Activated CD4-positive, alpha-beta T cell treated with anti-CD3 and anti-CD28 coated beads, Interleukin-2, amount 10 ng/mL, durations not matched to agents 7 days and 5 days (primary cell): ENCODE measurements at places on chromosomes 4 and X. TPM values are rescaled to one million over a fixed set of nuclear protein-coding genes. Genes with fewer than 3 reads are reported as not detected.

GRCh38 chrX:10930151-10930550, 181.0 kb upstream of the HCCS start:
- H3K27ac ChIP-seq, result no peak overlapping the region
- H3K4me1 ChIP-seq, result no peaks in the 10 kb centered on the region
- H3K27me3 ChIP-seq, result no peaks in the 10 kb centered on the region
- no peaks in the 10 kb centered on the region for H3K36me3 ChIP-seq

GRCh38 chrX:7205037-7205577, 57.2 kb upstream of the PUDP start:
- no peaks in the 10 kb centered on the region for H3K36me3 ChIP-seq
- H3K4me3 ChIP-seq, result no peak overlapping the region
- DNase-seq, result no peak
- H3K4me1 ChIP-seq, result no peaks in the 10 kb centered on the region

DNA sequence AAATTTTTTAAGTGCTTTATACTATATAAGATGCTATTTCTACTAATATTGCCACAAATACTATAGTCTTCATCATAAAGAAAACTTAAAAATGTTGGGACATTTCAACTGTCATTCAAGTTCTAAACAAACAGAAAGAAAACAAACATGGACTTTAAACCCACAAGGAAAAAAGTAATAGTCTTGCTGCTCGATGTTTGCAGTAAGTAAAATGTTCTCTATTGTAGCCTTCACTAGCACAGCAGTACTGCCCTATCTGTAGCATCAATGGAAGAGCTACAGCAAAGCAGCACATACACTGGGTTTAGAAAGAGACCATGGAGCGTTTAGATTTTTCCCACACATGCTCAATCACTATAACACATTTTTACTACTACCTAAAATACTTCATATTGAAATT, 146.8 kb downstream of the KLHL13 start:
- no peak overlapping the region for H3K4me3 ChIP-seq
- H3K36me3 ChIP-seq, result no peaks in the 10 kb centered on the region
- no peaks in the 10 kb centered on the region for H3K27me3 ChIP-seq
- DNase-seq, result no peak
- no peak overlapping the region for H3K27ac ChIP-seq

- H3K27ac ChIP-seq, result no peak overlapping the region
- H3K27me3 ChIP-seq, result no peaks in the 10 kb centered on the region
- no peaks in the 10 kb centered on the region for H3K4me1 ChIP-seq
- H3K4me3 ChIP-seq, result no peak overlapping the region
These were observed 525.0 kb upstream of the SPANXN1 start for GRCh38 chrX:144722307-144722706.

DNA sequence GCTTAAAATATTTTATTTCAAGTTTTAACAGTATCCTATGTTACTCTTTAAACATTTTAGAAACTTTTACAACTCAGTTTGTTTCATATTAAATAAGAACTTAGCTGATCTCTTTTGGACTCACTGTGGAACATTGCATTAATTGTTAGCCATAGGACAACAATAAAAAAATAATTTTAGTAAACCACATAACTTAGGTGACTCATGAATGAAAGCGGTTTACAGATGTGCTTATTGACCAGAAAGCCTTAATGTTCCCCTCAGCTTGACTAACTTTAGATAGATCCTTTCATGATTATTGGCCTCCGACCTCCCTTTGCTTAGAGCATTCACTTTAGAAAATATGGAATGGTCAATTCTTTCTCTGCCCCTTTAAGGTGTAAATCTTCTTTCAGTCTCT, 783.5 kb upstream of the MAGEB2 start:
- H3K27ac ChIP-seq, result no peak overlapping the region
- no peak overlapping the region for H3K4me3 ChIP-seq

- no peak for DNase-seq
- H3K27ac ChIP-seq, result no peak overlapping the region
- H3K36me3 ChIP-seq, result no peaks in the 10 kb centered on the region
- H3K4me3 ChIP-seq, result no peak overlapping the region
These were observed 126.8 kb upstream of the VCX3A start for GRCh38 chrX:6661736-6662135.

DNA sequence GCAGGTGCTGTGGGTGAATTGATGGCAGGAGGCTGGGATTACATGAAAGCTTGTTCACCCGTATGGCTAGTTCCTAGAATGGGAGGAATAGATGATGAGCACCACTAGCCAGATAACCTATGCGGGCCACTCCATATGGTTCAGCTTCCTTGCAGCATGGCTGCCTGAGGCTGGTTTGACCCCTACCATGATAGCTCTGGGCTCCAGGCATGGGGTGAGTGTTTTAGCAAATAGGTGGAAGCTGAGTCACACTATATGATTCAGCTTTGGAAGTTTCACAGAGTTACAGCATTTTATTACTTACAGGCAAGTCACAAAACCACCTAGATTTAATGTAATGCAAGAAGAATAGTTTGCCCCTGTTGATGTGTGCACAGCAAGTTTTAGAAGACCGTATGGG, 603.2 kb downstream of the STIM2 start:
- H3K4me3 ChIP-seq, result no peak overlapping the region
- H3K27ac ChIP-seq, result no peak overlapping the region

GRCh38 chrX:111519215-111519614, 7.8 kb downstream of the SERTM2 start:
- H3K27me3 ChIP-seq, result no peaks in the 10 kb centered on the region
- H3K27ac ChIP-seq, result no peak overlapping the region
- no peak overlapping the region for H3K4me3 ChIP-seq
- DNase-seq, result no peak
- H3K36me3 ChIP-seq, result no peaks in the 10 kb centered on the region
- no peaks in the 10 kb centered on the region for H3K4me1 ChIP-seq

- no peaks in the 10 kb centered on the region for H3K4me1 ChIP-seq
- no peaks in the 10 kb centered on the region for H3K36me3 ChIP-seq
- no peaks in the 10 kb centered on the region for H3K27me3 ChIP-seq
- H3K4me3 ChIP-seq, result no peak overlapping the region
- no peak for DNase-seq
- no peak overlapping the region for H3K27ac ChIP-seq
These were observed 474.4 kb downstream of the KCNIP4 start for GRCh38 chr4:21474195-21474594.

- H3K4me1 ChIP-seq, result peaks cover 49% of the 10 kb centered on the region
- no peak for DNase-seq
- no peak overlapping the region for H3K27ac ChIP-seq
- peaks cover 8% of the 10 kb centered on the region for H3K36me3 ChIP-seq
These were observed 143.5 kb downstream of the TSPAN5 start for GRCh38 chr4:98514741-98515469.

- H3K4me3 ChIP-seq, result no peak overlapping the region
- H3K36me3 ChIP-seq, result no peaks in the 10 kb centered on the region
- DNase-seq, result no peak
- no peak overlapping the region for H3K27ac ChIP-seq
These were observed 195.1 kb downstream of the MAGEB5 start for GRCh38 chrX:26411045-26411444.

GRCh38 chrX:69068301-69069085, 96.8 kb downstream of the PJA1 start:
- H3K4me1 ChIP-seq, result no peaks in the 10 kb centered on the region
- no peak overlapping the region for H3K27ac ChIP-seq
- DNase-seq, result no peak
- H3K36me3 ChIP-seq, result no peaks in the 10 kb centered on the region

GRCh38 chr4:5558502-5558901, 149.9 kb downstream of the EVC2 start:
- no peak for DNase-seq
- H3K36me3 ChIP-seq, result no peaks in the 10 kb centered on the region
- no peaks in the 10 kb centered on the region for H3K27me3 ChIP-seq
- no peaks in the 10 kb centered on the region for H3K4me1 ChIP-seq

DNA sequence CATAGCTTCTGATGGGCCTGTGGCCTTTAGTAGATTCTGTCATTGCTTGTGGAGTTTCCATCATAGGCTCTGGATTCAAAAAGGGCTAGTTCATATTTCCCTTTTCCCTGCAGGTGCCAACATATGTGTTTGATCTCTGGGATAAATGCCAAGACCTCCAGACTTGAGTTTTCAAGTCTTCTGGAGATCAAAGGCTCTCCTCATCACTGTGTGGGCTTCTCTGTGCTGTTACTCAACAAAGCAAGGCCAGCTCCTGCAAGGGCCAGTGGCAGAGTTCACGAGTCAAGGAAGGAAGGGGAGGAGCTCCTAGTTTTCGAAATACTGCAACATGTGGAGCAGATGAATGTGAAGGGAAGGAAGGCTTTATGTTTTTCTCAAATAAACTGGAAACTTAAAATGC, 62.7 kb upstream of the SCML1 start:
- no peak for DNase-seq
- H3K27me3 ChIP-seq, result no peaks in the 10 kb centered on the region
- no peaks in the 10 kb centered on the region for H3K4me1 ChIP-seq
- H3K4me3 ChIP-seq, result no peak overlapping the region
- H3K27ac ChIP-seq, result no peak overlapping the region

DNA sequence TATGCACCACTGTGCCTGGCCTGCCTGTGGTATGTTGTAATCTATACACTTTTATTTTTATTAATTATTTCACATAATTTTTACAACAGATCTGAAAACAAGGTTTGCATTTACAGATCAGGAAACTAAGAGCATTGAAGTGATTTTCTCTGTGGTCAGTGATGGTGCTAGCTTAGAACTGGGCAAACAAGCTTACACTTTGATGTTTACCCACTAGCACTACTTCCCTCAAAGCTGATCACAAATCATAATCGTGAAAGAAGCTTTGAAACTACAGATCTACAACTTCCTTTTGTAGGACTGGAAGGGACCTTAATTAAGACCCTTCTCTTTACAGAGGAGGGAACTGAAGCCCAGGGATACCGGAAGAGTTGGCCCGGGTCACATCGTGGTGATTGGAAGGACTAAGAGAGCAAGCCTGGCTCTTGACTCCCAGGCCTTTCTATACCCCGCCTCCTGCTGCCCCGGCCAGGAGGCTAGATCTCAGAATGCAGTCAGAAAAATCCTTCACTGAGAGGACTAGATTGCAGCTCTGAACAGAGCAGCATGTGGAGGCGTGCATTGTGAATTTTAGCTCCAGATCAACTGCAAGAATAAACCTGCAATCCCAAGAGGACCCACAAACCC, 93.7 kb upstream of the ZNF827 start:
- no peak for DNase-seq
- H3K27ac ChIP-seq, result no peak overlapping the region
- no peaks in the 10 kb centered on the region for H3K27me3 ChIP-seq
- H3K36me3 ChIP-seq, result no peaks in the 10 kb centered on the region
- H3K4me1 ChIP-seq, result peaks cover 9% of the 10 kb centered on the region

GRCh38 chrX:111728096-111728495, 47.1 kb downstream of the ALG13 start:
- DNase-seq, result no peak
- peaks cover 36% of the 10 kb centered on the region for H3K36me3 ChIP-seq
- H3K4me3 ChIP-seq, result no peak overlapping the region
- no peak overlapping the region for H3K27ac ChIP-seq
- peaks cover 2% of the 10 kb centered on the region for H3K4me1 ChIP-seq

- DNase-seq, result no peak
- H3K4me1 ChIP-seq, result no peaks in the 10 kb centered on the region
- H3K27ac ChIP-seq, result no peak overlapping the region
- H3K4me3 ChIP-seq, result no peak overlapping the region
These were observed 1257.8 kb downstream of the RPA4 start for GRCh38 chrX:98141466-98141865.

- no peak overlapping the region for H3K27ac ChIP-seq
- peaks cover 20% of the 10 kb centered on the region for H3K36me3 ChIP-seq
- no peak overlapping the region for H3K4me3 ChIP-seq
- no peak for DNase-seq
These were observed 62.1 kb upstream of the CCDC160 start for GRCh38 chrX:134174859-134175258.

DNA sequence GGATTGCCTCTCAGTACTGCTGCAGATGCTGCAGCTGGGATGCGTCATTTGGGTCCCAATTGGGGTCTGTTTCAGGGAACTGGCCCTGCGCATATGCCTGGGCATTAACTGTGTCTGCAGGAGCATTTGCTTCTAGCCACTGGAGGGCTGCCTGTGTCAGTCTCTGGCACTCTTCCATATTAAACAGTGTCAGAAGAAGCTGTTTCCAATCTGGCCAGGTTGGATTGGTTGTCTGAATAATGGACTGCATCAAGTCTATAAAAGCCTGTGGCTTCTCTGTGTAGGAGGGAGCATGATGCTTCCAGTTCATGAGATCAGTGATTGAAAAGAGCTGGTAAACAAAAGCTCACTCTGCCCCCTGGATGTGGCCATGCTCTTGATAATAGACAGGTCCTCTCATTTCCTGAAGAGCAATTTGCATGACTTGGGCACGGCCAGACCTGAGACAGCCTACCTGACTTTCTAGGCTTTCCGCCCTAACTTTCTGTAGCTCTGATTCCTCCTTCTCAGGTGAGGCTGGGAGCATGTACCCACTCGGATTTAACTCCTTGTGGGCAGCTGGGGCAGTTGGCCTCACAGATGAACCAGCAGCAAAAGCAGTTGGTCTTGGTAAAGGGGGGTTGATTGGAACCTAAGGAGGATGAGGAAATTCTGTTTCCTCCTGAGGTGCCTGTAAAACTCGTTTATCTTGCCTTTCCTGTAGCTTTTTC, 29.2 kb downstream of the SULT1E1 start:
- H3K4me1 ChIP-seq, result peaks cover 13% of the 10 kb centered on the region
- no peak overlapping the region for H3K4me3 ChIP-seq
- H3K27me3 ChIP-seq, result no peaks in the 10 kb centered on the region
- H3K36me3 ChIP-seq, result no peaks in the 10 kb centered on the region

DNA sequence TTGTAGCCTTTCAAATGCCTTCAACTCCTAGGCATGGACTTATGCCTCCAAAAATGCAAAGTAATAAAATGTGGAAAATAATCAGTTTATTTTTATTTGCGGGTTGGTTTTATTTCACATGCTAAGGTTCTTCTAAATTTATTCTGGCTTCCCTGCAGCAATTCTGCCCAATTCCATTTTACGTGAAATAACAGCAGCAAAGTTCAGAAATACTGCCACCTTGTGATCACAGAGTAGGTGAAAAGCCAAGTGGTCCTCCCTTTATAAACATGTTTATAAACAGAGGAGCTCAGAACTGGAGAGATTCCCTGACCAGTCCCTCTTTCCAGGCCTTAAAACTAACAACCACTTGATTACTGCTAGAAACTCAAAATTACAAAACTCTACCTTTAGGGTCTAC, 14.7 kb upstream of the DCHS2 start:
- no peaks in the 10 kb centered on the region for H3K4me1 ChIP-seq
- H3K27ac ChIP-seq, result no peak overlapping the region
- H3K4me3 ChIP-seq, result no peak overlapping the region
- no peaks in the 10 kb centered on the region for H3K36me3 ChIP-seq
- DNase-seq, result no peak
- H3K27me3 ChIP-seq, result peaks cover 39% of the 10 kb centered on the region

- no peaks in the 10 kb centered on the region for H3K27me3 ChIP-seq
- no peak overlapping the region for H3K4me3 ChIP-seq
- H3K36me3 ChIP-seq, result no peaks in the 10 kb centered on the region
- no peak for DNase-seq
- no peak overlapping the region for H3K27ac ChIP-seq
These were observed 60.6 kb downstream of the GABRA2 start for GRCh38 chr4:46329118-46329976.

The SPANXN4 gene
- not detected for total RNA-seq

The ETDB gene
- total RNA-seq, result not detected

The DMRTC1 gene
- 0.12 TPM for total RNA-seq

The TRAPPC11 gene
- total RNA-seq, result 28.0 TPM

The CAPN6 gene
- not detected for total RNA-seq

The PGAM4 gene
- total RNA-seq, result not detected

The LDB2 gene
- total RNA-seq, result not detected

The STBD1 gene
- 0.77 TPM for total RNA-seq

The EGF gene
- total RNA-seq, result not detected

The APBB2 gene
- total RNA-seq, result 0.62 TPM
